Pancreas (tissue), 10 donors: ENCODE measurements at places on chromosomes 5 and 9.
A peak's percentile ranks its signal among the peaks of the same experiment; 100 is the strongest.

DNA sequence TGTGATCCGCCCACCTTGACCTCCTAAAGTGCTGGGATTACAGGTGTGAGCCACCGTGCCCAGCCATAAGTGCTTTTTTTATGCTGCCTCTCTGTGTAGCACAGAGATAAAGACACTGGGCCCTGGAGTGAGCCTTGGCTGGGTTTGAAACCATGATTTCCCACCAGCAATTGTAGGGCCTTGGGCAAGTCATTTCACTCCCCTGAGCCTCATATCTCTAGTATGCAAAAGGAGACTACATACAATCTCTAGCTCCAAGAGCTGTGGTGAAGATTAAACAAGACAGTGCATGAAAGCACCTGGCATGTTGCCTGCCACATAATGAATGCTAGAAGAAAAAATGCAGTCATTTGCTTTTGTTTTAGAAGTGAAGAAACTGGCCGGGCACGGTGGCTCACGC lies 3.9 kb downstream of the FABP6 start:
- no peaks in the 10 kb centered on the region for H3K36me3 ChIP-seq
- H3K4me3 ChIP-seq = no peak overlapping the region
- no peaks in the 10 kb centered on the region for H3K4me1 ChIP-seq
- H3K27me3 ChIP-seq = no peaks in the 10 kb centered on the region

- no peaks in the 10 kb centered on the region for H3K36me3 ChIP-seq
- H3K4me3 ChIP-seq = no peak overlapping the region
- DNase-seq = no peak
- H3K27me3 ChIP-seq = peaks cover 9% of the 10 kb centered on the region
- no peak overlapping the region for H3K27ac ChIP-seq
These were observed 7.6 kb downstream of the BASP1 start for GRCh38 chr5:17224858-17225511.

DNA sequence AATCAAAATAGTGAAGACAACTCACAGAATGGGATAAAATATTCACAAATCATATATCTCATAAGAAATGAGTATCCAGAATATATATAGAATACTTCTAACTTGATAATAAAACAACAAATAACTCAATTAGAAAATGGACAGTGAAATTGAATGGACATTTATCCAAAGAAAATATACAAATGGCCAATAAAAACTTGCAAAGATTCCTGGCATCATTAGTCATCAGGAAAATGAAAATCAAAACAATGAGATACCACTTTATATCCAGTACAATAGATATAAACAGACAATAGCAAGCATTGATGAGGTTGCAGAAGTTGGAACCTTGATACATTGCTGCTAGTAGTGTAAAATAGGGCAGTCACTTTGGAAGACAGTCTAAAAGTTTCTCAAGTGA lies 12.8 kb upstream of the TLR4 start:
- no peaks in the 10 kb centered on the region for H3K36me3 ChIP-seq
- no peaks in the 10 kb centered on the region for H3K27me3 ChIP-seq

DNA sequence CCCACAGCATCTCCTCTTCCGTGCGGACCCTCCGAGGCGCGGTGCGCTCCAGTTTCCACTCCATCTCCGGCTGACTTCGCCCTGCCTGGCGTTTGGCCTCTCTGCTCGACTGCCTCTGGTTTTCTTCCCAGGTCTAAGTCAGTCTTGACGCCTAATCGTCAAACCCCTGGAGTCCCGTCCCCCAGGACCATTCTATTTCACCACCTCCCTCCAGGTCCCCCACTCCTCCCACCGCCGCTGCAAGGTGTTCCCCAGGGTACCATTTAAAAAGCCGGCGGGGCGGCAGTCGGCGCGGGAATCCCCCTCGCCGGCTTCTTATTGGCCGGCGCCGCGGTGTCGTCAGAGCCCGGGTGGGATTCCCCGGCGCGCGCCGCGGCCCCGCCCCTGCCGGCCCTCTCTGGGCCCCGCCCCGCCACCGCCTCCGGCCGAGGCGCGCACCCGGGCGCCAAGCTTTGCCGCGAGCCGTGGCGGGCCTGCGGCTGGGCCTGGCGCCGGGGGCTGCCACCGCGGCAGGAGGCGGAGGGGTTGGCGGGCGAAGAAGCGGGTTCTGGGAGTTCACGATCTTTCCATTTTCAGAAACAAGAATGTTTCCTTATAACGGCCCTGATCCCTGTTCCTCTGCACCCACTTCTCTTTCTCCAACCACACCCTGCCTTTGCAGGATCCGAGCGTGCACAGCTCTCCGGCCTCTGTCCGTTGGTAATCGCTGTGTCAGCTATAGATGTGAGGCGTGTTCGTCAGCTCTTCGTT lies at the start of gene CDC20B:
CDC20B (minus strand) TSS at position 241 of the 750 bp plus-strand sequence; CDS start at position 64, 177 bp downstream.
- peaks cover 28% of the 10 kb centered on the region for H3K4me1 ChIP-seq
- peak within 1 kb of the TSS; percentile 42 for H3K4me3 ChIP-seq
- DNase-seq = peak; percentile 92
- no peaks in the 10 kb centered on the region for H3K27me3 ChIP-seq
- H3K27ac ChIP-seq = peak within 1 kb of the TSS; percentile 34

DNA sequence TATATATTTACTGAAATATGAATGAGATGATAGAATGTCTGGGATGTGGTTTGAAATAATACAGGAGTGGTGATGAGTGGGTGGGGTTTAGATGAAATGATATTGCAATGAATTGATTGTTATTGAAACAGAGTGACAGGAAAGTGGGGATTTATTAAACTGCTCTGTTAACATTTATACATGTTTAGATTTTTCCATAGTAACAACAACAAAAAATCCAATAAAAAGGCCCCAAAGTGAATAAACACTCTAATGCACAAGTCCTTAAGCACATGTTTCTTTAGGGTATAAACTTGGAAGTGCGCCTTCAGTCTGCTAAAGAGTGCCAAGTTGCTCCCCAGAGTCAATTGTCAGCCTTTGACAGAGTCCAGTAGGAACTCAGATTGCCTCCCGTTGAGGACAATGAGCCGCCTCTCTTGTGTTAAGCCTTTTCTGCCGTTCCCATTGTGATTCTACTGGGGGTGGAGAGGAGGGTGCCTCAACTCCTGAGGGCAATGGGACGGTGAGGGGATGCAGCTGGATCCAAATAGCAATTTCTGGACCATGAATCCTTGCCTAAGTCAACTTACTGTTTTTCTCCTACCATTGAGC lies 112.3 kb downstream of the SLC28A3 start:
- no peak for DNase-seq
- H3K4me3 ChIP-seq = no peak overlapping the region
- no peaks in the 10 kb centered on the region for H3K27me3 ChIP-seq
- H3K27ac ChIP-seq = no peak overlapping the region
- H3K36me3 ChIP-seq = no peaks in the 10 kb centered on the region
